ENCODE measurements at places on chromosomes 3 and 15.

GRCh38 chr3:44093531-44093930 lies 148.2 kb upstream of the TOPAZ1 start:
- no peak for DNase-seq

- no peak for DNase-seq
Measured at GRCh38 chr3:14539384-14539741, 779 bp downstream of the GRIP2 start.

DNA sequence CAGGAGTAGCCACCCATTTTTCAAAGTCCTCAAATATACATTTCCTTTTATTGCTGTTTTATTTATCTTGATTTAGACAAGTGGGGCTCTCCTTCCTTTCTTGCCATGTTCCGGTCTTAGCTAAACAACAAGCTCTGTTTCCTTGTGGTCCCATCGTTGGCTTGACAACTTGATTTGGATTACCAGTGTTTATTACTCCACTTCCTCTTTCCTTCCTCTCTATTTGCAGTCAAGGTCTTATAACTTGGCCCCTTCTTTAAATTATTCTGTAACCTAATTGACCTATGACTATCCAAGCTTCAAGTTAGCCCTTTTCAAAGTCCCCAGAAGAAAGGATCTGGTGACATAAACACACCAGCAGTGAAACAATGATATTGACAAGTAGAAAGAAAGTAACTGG lies 130.6 kb upstream of the STT3B start:
- no peak for DNase-seq

GRCh38 chr15:43118286-43118685 lies 12.4 kb upstream of the UBR1 start:
- DNase-seq, result no peak

GRCh38 chr15:68557469-68558317 lies 21.1 kb upstream of the CORO2B start:
- DNase-seq, result no peak

- DNase-seq, result peak; percentile 64
Measured at GRCh38 chr3:146682171-146682570, 77.0 kb upstream of the PLSCR5 start.

DNA sequence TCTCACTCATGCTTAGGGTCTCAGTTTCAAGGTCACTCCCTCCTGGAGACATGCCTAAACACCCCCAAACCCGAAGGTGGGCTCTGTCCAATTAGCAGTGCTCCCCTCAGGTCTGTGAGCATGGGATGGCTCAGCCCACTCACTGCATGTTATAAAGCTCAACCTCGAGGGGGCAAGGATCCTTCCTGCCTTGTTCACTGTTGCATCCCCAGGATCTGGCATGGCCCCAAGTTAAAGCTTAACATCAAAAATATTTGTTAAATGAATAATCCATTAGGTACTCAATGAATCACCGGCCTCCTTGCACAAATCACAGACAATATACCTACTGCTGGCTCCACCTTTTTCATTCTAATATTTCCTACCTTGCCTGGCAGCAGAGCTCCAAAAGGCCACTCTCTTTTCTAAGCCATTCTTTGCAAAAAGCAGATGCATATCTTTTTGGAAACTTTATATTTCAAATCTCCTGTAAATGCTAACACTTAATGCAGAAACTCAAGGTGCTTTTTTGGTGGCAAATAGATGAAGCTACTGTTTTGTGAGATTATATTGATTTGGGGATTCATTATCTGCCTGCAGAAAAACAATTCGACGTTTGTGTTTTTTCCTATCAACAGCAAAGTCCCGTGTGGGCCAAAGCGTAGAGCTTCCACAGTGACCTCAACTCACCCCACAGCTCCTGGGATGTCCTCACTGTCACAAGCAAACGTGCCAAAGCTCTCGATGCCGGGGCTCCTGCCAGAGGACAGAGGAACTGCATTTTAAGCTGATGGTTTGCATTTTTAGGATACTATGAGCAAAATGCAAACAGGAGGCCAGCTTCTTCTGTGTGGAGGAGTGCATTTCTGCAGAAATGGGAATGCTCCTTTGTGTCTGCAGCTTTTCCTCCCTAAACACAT lies 35.4 kb downstream of the PCOLCE2 start:
- DNase-seq, result peak; percentile 71

- peak; percentile 91 for DNase-seq
Measured at GRCh38 chr3:52225452-52226228, at the start of gene TLR9. Gene TLR9 (minus strand): TSS chr3:52225645. CDS start chr3:52225529, 116 bp downstream.

GRCh38 chr15:87142096-87142495 lies 1062.4 kb downstream of the AGBL1 start:
- no peak for DNase-seq

Data from RPMI8226 (cell line).